ENCODE measurements at places on chromosomes 2 and 18.

DNA sequence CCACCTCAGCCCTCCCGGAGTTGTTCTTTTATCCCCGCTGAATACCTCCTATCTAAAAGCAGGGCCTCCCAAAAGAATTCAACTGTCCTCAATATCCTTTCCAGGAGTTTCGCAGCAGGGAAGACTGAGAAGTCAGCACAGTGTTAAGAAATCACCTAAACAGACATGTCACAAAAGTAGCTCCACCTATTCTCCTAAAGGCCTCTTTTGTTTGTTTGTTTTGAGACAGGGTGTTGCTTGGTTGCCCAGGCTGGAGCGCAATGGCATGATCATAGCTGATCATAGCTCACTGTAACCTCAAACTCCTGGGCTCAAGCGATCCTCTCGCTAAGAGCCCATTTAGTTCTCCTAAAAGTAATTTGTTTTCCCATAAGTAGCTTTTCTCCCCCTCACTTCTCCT lies 53.8 kb downstream of the TEX44 start:
- DNase-seq = no peak

DNA sequence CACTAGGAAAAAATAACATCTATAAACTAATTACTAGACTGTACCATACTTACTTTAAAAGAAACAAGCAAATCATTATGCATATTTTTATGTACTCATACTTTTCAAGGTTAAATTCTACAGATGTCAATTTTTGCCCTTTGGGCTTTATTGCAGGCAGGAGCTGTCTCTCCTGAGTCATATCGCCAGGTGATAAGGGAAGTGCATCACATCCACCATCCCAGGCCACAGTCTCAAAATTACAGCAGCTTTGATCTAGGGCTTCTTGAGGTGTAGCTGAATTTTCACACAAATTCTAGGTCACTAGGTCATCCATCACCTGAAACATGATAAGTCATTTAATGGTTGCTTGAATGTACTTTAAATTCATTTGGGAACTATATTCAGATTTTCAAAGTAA lies 38.4 kb upstream of the FRZB start:
- DNase-seq = no peak

DNA sequence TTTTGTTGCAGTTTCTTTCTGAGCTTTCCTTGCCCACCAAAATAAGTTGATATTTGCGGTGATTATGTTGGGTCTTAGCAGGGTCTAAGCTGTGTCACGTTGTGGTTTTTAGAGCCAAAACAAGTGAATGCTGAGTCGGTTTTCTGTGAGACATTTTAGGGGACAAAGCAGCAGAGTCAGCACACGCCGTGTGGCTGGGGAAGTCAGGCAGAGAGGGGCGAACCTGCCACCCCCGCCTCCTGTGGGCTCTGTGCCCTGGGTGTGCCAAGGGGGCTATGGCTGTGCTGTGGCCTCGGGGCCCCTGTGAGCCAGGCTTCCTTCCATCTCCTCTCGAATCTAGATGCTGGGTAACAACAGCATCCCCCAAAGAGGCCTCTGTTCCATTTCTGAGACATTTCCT lies 30.8 kb upstream of the TMEM87B start:
- no peak for DNase-seq

GRCh38 chr18:58578321-58578720 lies 50.6 kb downstream of the ALPK2 start:
- DNase-seq = no peak

DNA sequence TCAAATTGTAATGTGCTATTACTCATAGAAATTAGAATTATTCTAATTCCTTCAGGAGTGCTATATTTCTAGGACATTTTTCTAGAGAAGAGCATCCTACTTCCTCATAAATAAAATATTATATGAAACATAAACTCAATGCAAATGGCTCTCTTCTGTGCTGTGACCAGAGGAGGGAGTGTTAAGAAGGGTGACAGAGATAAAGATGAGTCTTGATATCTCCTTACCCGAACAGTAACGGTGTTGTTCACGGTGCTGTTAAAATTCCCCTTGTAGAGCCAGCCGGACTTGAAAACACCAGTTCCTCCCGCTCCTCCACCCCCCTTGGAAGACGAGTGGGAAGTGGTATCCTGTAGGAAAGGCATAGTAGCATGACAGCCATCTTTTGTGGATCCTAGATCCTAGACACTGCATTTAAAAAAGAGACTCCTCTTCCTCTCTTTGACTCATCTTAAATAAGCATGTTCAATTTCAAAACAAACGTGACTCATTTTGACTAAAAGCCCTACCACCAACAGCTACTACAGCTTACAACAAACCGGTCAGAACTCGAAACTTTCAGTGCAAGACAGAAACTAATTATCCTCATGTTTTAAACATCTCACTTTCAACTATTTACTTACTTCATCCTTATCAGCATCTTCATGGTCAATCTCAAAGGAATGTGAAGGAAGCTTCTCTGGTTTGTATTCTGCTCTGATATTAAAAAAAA lies 156.3 kb downstream of the DOCK10 start:
- DNase-seq = no peak

- no peak for DNase-seq
These were observed 457.8 kb upstream of the MEX3C start for GRCh38 chr18:51655327-51655698.

All from Kasumi-1 (cell line).